ENCODE measurements at places on chromosomes 11 and 22.

DNA sequence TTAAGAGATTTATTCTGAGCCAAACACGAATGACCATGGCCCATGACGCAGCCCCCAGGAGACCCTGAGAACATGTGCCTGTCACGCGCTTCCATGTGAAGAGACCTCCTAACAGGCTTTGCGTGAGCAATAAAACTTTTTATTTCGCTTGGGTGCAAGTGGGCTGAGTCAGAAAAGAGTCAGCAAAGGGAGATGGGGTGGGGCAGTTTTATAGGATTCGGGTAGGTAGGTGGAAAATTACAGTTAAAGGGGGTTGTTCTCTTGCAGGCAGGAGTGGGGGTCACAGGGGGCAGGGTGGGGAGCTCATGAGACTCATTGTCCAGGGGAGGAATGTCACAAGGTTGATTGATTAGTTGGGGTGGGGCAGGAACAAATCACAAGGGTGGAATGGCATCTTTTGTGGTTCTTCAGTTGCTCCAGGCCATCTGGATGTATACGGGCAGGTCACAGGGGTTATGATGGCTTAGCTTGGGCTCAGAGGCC is 77.2 kb upstream of the FTH1 start:
- DNase-seq, result no peak

GRCh38 chr22:49789289-49790141 is 38.2 kb downstream of the BRD1 start:
- DNase-seq, result no peak

- no peak for DNase-seq
Observed at GRCh38 chr11:35579557-35580396, 38.5 kb upstream of the FJX1 start.

GRCh38 chr11:61028135-61028729 is 56.8 kb downstream of the CD6 start:
- no peak for DNase-seq

DNA sequence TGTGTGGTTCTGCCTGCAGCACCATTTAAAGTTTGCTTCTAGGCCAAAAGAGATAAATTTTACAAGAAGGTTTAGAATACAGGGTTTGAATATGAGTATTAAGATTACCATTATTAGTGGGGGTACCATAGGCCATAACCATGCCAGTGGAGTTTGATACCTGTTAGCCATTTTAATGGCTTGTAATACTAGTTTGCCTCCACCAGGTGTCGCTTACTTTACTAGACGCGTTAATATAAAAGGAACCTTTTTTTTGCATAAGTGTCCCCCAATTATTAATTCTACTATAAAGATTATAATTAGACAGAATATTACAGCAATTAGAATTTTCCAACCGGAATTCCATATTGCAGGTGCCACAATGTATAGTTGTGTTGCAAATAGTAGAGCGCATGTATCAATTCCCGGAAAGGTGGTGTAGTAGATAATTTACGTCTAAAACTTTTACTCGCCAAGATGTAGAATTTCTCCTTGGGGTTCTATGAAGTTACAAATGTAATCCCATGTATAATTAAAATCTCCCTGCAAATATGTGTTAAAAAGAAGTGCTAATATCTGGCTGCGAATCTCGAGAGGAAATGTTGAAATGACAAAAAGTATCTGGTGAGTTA is 16.1 kb downstream of the MS4A6E start:
- DNase-seq, result no peak

GRCh38 chr11:80846979-80847378 is 1406.1 kb upstream of the TENM4 start:
- DNase-seq, result no peak

- DNase-seq, result no peak
Observed at GRCh38 chr22:43571181-43571580, 159.4 kb downstream of the MPPED1 start.

- no peak for DNase-seq
Observed at GRCh38 chr22:19530751-19531150, 6.5 kb upstream of the CLDN5 start.

GRCh38 chr22:36083056-36083455 is 54.4 kb upstream of the RBFOX2 start:
- DNase-seq, result no peak

GRCh38 chr11:19525714-19526113 is 186.9 kb upstream of the NAV2 start:
- no peak for DNase-seq

GRCh38 chr11:72347691-72348090 is 86.6 kb downstream of the CLPB start:
- no peak for DNase-seq

DNA sequence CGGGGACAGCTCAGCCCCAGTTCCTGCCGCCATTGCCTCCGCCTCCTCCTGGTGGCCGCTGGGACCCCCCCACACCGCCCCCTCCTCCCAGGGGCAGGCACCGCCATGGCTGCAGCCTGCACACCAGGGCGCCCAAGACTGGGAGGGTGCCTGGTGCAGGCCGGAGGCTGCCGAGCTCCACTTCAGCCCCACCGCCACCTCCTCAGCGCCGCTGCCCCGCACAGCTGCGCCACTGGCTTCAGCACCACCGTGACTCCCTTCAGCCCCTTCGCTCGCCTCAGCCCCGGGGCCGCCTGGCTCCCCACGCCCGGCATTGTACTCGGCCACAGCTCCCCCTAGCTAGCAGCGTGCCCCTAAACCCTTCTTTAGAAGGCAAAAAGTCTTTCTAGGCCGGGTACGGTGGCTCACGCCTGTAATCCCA is 131.1 kb downstream of the CRYBB2 start:
- DNase-seq, result no peak

DNA sequence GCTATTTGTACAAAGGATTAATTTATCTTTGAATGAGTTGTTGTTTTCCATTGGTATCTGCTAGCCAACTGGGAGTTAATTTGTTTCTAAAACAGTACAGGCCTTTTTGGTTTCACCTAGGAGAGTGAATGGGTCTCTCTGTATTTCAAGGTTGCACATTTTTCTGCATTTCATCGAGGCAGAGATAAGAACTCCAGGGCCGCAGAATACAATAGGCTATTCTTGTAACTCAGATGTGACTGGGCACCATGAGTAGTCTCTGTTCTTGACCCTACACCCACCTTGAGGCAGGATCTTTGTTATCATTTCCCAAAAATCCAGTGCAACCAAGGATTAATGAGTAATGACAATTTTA is 51.7 kb upstream of the OR9Q1 start:
- no peak for DNase-seq

- no peak for DNase-seq
Observed at GRCh38 chr11:16361108-16361865, 4.9 kb upstream of the SOX6 start.

DNA sequence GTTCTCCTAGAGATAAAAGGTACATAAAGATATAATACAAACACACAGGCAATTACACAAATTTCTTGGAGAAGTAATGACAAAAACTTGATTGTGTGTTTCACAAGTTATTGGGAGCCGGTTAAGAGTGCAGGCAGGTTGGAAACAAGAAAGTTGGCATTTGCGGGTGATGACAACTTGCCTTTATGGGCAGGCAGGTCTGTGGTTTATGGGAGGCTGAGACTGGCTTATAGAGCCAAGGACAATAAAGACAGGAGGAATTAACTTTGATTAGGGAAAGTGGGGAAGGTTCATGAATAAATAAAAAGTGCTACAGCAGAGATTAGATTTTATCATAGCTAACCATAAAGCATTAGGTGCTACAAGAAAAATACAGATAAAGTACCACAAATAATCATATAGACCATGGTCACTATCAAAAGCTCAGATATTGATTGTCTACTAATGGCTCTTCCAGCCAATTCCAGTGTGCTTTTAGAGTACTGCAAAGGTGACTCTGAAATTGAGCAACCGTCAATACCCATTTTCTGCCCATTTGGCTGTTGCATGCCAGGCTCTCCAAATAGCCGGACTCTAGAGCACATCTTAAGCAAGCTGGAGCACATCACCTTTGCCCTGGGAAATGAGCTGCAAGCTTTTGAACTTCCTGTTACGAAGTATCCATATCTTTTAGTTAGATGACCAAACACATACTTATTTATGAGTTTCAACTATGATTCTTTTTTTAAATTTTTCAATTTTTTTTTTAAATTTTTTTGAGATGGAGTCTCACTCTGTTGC is 33.9 kb upstream of the GAB2 start:
- no peak for DNase-seq

- no peak for DNase-seq
Observed at GRCh38 chr11:121113611-121114010, 12.6 kb downstream of the TECTA start.

- DNase-seq, result no peak
Observed at GRCh38 chr11:128720522-128720985, 26.7 kb downstream of the FLI1 start.
